ENCODE measurements at places on chromosomes 3 and 15.

DNA sequence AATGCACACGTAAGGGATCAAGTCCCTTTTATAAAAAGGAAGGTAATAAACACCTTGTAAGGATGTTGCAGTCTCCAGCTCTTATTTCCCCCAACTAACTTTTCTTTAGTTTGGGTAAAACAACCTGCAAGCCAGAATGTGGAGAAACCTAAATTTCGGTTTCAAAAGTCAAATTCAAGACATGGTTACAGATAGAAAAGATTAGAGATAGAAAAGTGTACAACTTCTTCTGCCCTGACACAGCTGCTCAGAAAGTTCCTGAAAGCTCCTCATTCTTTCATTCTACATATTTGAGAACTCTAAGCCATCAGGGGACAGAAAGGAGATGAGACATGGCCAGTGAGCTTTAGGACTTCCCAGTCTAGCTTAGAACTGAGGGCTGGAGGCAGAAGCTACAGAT lies 574.9 kb downstream of the DIPK2A start:
- no peak for DNase-seq

DNA sequence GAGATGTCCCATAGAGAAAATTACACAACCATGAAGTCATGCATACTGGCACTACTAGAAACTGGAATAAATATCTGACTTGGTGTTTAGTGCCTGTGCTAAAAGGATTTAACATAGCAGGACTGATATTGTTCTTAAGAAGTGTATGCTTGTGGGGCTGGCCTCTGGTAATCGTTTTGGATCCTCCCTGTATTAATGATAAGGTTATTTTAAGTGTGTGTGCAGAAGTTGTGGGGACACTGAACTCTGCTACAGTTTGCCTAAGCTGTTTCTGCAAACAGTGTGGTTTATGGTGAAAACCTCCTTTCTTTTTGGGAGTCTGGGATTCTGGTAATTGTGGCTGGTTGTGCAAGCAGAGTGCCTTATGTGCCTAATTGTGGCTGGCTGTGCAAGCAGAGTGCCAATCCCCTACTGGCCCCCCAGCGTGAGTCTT lies 120.8 kb downstream of the CLASP2 start:
- no peak for DNase-seq

GRCh38 chr3:16798738-16799137 lies 86.0 kb upstream of the PLCL2 start:
- DNase-seq, result no peak

DNA sequence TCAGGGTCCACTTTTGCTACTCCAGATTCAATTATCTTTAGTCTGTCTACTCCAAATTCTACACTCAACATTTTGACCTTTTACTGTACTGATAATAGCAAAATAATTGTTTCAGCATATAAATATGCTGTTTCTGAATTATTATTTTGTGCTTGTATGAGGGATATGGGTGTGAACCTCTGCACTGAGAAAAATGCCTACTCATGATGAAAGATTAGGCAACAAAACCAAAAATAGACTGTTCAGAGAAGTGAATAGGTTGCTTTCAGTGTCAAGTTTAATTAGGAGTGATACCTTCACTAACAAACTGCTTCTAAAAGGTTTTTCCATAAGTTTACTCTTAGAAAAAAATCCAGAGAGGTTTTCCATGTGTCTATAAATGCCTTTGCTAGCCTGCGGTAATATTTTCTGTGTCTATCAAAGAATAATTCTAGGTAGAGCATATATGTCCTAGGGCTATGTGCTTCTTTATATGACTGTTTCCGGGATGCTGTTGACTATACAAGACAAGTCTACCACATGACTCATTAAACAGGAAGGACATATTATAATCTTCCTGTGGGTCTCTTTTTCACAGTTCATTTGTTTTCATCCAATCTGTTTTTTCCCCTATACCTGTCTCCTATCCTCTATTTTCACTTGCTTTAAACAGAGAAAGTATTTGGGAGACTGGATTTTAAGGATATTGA lies 218.5 kb upstream of the TTC14 start:
- DNase-seq, result no peak

GRCh38 chr3:88534534-88534933 lies 384.8 kb downstream of the C3orf38 start:
- DNase-seq, result no peak

DNA sequence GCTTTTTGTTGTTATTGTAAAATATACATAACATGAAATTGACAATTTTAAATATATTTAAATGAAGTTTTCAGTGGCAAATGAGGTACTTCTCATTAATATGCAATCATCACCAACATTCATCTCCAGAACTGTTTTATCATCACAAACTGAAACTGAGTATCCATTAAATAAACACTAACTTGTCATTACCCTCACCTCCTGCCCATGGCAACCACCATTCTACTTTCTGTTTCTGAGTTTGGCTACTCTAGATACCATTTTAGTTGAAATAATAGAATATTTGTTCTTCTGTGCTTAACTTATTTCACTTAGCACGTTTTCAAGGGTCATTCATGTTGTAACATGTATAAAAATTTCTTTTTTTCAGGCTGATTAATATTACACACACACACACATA lies 834.3 kb downstream of the PLOD2 start:
- DNase-seq, result no peak

GRCh38 chr3:55860049-55860721 lies 373.1 kb upstream of the WNT5A start:
- DNase-seq, result no peak

DNA sequence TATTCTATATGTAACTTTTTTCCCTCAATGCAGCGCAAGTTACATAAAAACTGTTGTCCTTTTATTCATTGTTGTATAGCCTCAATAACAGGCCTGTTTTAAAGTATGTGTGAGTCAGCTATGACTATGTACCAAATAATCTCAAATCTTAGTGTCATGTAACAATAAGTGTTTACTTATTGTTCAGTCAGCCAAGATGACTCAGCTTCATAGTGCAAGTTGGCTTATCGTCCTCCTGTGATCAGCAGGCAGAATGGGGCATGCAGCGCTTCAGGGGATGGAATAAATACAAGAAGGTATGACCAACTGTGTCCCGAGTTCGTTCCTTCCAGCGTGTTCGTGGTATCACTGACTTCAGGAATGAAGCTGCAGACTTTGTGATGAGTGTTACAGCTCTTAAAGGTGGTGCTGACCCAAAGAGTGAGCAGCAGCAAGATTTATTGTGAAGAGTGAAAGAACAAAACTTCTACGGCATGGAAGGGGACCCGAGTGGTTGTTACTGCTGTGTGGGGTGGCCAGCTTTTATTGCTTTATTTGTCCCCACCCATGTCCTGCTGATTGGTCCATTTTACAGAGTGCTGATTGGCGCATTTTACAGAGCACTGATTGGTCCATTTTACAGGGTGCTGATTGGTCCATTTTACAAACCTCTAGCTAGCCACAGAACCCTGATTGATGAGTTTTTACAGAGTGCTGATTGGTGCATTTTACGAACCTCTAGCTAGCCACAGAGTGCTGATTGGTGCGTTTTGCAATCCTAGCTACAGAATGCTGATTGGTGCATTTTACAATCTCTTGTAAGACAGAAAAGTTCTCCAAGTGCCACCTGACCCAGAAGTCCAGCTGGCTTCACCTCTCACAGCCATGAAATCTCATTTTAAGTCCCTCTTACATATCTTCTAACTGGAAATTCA lies 1016.0 kb downstream of the MCTP2 start:
- no peak for DNase-seq

DNA sequence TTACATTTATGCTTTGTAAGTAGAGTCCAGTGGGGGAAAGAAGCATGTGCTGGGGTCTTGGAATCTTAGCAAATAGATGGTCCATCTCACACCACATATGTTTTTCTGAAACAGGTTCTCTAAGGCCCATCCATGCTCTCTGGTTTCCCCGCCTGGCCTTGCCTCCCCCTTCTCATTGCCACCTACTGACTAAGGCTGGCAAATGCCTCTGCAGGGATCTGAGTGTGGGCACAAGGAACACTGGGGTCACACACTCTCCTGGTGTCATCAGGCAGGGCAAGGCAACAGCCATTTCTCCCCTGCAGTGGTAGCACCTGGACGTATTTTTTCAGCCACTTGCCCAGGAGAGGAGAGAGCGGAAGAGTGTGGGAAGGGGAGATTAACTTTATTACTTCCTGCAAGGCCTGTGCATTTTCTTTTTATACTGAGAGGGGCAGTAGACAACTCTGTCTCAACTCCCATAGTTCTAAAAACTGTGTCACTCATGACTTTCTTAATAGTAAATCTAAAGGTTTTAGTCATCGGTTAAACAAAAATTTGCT lies 804.2 kb upstream of the NECTIN3 start:
- DNase-seq, result no peak

DNA sequence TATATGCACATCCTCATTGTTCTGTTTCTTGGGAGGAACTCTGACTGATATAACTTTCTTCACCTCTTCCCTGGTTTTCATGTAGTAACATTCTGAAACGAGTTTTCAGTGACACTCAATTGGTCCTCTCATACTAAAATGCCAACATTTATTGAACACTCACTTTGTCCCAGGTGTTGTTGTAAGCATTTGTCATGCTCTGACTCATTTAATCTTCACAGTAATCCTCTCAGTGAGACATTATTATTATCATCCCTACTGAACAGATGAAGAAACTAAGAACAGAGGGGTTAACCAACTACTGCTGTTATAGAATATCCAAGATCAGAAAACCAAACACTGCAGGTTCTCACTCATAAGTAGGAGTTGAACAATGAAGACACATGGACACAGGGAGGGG lies 94.1 kb upstream of the MRPL3 start:
- no peak for DNase-seq

GRCh38 chr15:54273928-54274327 lies 295.7 kb downstream of the UNC13C start:
- DNase-seq, result no peak

GRCh38 chr3:108222853-108223565 lies 785 bp upstream of the IFT57 start:
- no peak for DNase-seq

DNA sequence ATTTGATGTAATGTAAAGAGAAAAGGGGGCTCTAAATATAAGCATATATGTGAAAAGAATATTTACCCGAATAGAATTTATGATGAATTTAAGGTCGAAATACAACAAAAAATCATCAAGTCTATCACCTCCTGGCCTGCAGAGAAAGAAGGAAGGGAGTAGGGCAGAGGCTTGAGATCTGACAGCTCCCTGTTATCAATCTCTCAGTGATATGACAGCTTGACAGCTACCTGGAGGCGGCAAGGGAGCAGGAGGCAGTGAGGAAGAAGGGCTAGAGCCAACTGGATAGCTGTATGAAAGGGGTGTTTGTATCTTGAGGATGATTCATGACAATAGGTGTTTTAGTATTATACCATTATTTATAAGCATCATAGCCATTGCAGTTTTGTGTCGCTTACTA lies 299.8 kb upstream of the DNAJC19 start:
- no peak for DNase-seq

DNA sequence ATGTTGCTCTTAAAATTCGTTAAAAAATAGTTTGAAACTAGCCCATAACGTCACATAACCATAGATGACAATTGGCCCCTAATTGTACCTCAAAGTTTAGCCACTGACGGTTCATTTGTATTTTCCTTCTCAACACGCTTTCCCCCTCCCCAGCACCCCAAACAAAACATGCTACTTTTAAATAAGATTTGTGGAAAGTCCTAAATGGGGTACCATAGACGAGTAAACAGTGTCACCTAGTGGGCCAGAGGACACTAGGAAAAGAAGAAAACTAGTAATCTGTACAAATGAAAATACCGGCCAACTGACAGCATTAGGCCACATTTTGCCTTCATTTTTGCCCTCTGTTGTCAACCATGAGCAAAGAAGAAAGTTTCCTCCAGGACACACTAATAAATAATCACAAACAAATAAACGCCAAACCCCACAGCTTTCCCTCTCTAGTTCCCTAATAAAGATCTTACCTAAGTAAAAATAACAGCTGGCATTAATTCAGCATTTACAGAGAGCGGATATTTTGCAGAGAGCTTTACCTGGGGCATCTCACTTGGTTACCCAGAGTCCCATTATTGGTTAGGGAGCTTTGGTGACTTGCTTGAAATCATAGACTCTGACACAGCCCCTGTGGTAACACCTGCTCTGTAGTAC lies 175.1 kb upstream of the ATP11B start:
- DNase-seq, result no peak

- DNase-seq, result no peak
These were observed 8.5 kb upstream of the SLC24A5 start for GRCh38 chr15:48112242-48112641.

DNA sequence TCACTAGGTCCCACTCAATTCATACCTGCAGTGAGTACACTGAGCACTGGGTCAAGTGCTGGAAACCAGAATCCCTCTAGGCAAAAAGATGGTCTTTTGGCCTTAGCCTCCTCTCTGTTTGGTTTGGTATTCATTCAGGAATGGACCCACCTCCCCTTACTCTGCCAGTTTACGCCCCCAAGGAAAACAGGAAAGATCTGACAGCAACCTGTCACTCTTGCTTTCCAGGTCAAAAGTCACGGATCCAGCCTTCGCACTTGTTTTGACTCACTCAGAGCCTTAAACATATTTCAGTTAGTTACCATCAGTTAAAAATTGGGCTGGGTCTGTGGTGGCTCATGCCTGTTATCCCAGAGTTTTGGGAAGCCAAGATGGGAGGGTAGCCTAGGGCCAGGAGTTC lies 68.1 kb downstream of the SYNM start:
- DNase-seq, result no peak

DNA sequence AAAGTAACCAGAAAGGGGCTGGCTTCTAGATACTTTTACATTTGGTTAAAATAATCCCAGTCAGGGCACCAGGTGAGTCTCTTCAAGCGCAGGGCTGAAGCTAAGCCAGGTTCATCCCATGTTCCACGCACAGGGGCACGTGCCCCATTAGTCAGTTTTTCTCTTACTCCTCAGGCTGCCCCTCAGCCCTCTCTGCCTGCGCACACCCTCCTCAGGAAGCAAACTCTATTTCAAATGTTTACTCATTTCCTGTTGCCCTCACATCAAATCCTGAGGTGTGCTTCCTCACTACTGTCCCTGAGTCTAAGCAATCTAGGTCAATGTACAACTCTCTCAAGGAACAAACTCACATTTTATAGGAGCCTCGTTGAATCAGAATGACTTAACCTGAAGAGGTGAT lies 48.5 kb downstream of the THBS1 start:
- peak; percentile 21 for DNase-seq

DNA sequence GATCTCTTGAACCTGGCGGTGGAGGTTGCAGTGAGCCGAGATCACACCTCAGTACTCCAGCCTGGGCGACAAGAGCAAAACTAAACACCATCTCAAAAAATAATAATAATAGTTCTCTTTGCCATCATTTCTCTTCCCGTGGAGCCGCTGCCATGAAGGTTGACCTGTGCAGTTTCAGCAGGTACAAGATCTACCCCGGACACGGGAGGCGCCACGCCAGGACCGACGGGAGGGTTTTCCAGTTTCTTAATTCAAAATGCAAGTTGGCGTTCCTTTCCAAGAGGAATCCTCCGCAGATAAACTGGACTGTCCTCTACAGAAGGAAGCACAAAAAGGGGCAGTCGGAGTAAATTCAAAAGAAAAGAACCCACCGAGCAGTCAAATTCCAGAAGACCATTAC lies 11.3 kb upstream of the PPP1R2 start:
- no peak for DNase-seq

DNA sequence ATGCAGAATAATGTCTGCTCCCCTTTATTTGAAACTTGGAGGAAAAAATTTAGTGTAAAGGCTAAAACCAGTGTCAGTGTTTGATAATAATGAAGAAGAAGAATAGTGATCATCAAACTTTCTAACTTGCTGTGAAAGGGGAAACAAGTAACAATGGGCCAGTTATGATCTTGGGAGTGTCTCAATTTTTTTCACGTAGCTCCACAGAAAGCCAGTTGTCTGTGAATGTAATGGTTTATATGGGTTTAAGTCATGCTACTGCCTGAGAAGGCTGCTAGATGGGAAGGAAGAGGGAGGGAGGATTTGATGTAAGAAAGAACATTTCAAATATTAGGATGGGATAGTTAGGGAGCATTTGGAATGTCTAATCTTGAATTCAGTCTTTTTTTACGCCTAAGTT lies 21.1 kb upstream of the SSR3 start:
- DNase-seq, result no peak

Measured in stimulated activated CD4-positive, alpha-beta T cell treated with anti-CD3 and anti-CD28 coated beads, Interleukin-1b, Interleukin-23, amount 100 ng/mL, for 24 hours (primary cell).